ENCODE measurements at places on chromosomes 11 and 22. TPM values are rescaled to one million over a fixed set of nuclear protein-coding genes. Genes with fewer than 3 reads are reported as not detected.

DNA sequence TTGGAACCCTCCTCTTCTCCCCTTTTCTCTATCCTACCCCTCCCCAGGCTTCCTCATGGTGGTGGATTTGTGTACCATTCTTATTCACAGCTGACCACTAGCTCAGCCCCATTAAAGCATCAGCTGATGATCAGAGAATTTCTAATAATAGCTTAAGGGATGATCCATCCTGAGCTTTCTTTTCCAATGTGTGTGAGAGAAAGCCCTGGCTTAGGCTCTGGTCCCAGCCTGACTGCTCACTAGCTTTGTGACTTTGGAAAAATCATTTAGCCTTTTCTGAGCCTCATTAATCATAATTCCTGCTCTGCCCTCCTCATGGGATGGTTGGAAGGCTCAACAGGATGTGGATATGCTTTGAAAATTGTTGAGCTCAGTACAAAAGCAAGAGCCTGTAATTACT lies 26.3 kb upstream of the CCDC90B start:
- no peak for DNase-seq

DNA sequence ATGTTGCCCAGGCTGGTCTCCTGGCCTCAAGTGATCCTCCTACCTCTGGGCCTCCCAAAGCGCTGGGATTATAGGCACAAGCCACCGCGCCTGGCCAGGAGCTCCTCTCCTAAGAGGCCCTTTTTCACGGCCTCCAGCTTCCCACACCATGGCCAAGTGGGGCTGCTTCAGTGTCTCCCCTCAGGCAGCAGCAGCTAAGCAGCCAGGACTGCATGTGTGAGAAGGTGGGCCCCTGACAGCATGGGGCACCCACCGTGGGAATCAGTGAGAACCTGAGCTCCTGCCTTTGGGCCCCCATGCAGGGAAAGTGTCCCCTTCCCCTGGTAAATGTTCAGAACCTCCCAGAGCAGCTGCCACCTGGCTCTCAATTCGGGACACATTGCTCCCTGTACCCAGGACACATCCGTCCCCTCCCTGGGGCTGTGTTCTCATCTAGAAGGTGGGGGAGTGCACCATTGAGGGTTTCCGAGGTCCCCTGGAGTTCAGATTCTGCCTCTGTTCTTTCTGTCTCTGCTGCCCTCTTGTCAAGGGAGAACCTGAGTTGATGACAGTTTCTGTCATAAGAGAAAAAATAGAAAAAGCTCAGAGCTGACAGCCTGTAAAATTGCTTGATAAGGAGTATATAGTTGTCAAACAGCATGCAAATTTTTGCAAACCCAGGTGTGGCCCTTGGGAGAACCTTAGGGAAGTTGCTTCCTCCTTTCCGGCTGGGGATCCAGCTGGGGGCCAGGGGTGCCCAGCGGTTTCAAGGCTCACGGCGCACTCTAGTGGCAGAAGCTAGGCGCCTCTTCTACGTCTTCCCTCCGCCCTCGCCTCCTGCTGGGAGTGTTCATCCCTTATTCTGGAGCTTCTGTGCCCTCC lies 29.7 kb downstream of the FAM83F start:
- DNase-seq, result no peak

DNA sequence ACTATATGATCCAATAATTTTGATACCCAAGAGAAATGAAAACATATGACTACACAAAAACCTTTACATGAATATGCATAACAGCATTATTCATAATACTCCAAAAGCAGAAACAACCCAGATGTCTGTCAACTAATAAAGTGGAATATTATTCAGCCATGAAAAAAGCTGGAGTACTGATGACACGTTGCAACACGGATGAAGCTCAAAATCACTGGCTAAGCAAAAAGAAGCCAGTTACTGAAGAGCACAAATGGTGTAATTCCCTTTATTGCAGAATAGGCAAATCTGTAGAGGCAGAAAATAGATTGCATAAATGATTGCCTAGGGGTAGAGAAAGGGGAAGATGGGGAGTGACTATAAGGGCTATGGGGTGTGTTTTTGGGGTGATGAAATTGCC lies 117.6 kb upstream of the FGF3 start:
- no peak for DNase-seq

DNA sequence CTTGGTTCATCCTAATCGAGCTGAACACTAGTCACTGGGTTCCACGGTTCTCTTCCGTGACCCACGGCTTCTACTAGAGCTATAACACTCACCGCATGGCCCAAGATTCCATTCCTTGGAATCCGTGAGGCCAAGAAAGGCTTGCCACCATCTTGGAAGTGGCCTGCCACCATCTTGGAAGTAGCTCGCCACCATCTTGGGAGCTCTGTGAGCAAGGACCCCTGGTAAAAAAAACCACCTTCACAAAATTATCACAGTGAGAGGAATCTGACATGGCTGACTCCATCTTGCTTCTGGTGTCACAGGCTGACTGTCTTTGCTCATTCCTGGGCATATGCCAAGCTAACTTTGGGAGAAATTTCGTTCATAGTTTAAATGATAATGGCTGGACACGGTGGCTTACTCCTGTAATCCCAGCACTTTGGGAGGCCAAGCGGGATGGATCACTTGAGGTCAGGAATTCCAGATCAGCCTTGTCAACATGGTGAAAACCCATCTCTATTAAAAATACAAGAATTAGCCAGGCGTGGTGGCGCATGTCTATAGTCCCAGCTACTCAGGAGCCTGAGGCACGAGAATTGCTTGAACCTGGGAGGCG lies 18.9 kb upstream of the KCTD14 start:
- no peak for DNase-seq

GRCh38 chr11:64649291-64649697 lies 58.3 kb downstream of the SLC22A12 start:
- peak; percentile 12 for DNase-seq

- no peak for DNase-seq
These were observed 557 bp upstream of the TAGLN start for GRCh38 chr11:117198613-117199012.

- no peak for DNase-seq
These were observed at the start of gene KCNJ1 for GRCh38 chr11:128867277-128867676. TSS of gene KCNJ1 (minus strand) at chr11:128867296. CDS start at chr11:128840243, 27,053 bp downstream.

DNA sequence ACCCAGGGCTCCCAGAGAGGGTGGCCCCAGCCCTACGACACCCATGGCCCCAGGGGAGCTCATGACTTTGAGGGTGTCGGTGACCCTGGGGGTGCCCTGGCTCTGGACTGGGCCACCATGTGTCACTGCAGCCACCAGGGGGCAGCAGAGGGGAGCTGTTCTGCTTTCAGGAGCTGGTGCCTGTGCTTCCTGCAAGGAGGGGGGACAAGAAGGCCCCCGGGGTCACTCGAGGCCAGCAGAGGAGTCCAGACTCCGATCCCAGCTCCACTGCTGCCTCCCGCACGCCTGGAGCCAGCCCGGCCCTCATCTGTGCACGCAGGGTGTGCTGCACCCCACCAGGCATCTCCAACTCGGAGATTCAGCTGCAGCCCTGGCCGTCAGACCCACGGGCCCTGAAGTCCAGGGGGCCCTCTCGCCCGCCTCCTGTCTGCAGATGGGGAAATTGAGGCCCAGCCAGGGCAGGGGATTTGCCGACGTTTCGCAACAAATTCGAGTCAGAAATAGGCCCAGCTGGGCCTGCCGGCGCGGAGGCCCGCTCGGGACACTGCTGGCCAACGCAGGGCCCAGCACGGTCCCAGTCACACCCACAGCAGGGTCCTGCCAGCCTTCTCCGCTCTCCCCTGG lies 29.5 kb upstream of the WNT7B start:
- DNase-seq, result peak; percentile 82

DNA sequence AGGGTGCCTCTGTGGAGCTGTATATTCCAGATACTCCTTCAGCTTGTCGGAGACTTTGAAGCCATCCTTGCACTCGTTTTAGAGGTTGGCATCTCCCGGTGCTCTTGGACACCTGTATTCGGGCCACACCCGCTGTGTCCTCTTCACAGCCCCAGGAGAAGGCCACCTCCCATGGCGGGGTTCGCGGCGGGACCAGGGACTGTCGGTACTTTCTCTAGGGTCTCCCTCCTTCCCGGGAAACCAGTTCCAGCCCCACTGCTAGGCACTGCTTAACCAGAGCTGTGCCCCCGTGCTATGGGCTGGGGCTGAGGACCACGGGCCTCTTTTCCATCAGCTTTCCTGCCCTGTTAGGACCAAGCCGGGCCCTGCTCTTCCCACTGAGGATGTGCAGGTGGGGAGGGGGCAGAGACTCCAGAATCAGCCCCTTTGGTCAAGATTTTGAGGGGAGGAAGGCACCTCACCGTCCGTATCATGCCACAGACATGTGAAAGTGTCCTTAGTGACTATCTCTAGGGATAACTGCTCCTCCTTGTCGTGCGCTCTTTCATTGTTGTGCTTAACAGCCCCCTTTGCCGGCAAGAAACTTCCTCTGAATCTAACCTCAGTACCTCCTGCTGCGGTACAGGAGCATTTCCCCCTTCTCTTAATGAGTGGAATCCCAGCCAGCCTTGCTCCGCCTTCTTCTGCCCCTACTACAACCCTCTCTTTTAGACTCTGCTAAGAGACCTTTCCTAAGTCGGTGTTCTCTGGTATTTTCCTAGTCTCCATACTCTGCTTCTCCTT lies 1.2 kb upstream of the B3GAT1 start:
- no peak for DNase-seq

GRCh38 chr22:20135265-20135664 lies 3.7 kb downstream of the ZDHHC8 start:
- no peak for DNase-seq

DNA sequence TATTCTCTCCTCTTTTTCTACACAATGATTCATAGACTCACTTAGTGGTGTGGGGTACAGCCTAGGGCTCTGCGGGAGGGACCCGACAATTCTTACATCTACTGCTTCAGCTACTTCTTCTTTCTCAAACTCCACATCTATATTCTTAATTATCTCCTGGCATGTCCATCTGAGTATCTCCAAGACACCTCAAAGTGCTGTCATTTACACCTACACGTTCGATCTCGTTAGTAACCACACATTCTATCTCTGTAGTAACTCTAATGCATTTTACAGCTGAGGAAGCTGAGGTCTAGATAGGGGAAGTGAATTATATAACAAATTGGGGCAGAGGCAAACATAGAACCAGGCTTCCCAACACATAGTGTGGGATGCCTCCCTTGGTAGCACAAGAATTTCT lies 27.7 kb upstream of the RRM1 start:
- DNase-seq, result no peak

- no peak for DNase-seq
These were observed 48.4 kb upstream of the SCUBE2 start for GRCh38 chr11:9139628-9140357.

Gene MUC6
- total RNA-seq, result not detected

Gene MRGPRX4
- total RNA-seq, result not detected

Gene GAB4
- total RNA-seq, result not detected
